HT1080 (cell line): ENCODE measurements at places on chromosomes 5 and 9.

DNA sequence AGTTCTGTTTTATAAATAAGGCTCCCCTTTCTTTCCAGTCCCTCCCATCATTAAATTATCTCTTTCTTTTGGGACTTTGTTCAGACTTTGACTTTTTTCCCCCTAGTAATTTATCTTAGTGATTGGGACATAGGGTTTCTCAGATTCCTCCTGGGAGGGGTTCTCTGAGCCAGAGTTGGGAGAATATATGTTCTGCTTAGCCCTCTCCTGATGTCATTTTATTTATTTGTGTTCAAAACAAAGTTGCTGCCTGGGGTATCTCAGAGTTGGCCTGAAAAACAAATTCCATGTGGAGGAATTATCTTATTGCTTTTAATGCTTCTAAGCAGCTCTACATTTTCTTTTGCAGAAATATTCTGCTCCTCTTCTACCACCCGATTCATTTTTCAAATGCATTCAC is 211.0 kb downstream of the PCSK5 start:
- DNase-seq, result no peak

GRCh38 chr5:148831590-148832565 is 5.5 kb downstream of the ADRB2 start:
- no peak for DNase-seq

DNA sequence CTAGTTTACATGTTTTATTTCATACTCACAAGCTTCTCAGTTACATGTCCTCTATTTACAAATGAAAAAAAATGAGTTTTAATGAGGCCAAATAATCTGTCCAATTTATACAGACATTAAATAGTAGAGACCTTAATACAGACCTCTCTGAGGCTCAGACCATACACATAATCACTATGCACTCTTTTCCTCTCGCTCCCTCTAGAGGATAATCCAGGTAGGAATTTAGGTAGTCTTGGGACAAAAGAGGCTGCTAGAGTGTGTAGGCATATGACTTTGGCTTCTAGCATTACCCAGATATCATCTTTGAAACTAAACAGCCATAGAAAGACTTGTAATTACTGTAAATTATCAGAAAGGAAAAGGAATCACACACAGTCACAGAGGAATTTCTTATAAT is 444.7 kb downstream of the HINT1 start:
- peak; percentile 63 for DNase-seq

- peak; percentile 1 for DNase-seq
Measured at GRCh38 chr5:63053019-63053638, 474.5 kb downstream of the LRRC70 start.

DNA sequence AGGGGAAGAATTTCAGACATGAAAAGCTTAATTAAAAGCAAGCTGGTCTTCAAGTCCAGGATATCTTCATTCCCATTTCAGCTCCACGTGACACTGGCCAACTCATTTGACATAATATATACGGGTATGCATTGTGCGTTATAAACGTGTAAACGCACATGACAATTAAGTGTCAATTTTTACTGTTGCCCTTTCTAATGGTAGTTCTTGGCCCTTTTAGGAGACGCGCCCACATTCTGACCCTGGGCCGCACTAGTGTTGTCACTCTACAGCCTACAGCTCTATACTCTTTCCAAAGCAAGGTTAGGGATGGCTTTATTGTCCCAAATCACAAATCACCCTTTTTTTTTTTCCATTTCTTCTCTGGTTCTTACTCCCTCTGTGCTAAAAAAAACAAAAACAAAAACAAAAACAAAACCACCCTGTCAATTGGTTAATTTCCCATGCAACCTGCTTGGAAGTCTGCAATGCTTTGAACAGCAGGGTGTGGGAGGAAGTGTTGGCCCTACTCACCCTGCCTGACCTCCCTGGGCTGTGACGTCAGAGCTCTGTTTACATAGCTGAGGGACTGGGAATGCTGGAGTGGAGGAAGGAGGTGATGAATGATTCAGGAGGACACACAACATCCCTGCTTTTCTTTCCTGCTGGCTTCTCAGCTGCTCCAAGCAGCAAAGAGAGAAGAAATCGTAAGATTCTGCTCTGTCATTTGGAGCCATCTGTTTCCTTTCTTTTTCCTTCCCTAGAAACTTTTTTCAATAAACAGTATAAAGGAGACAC is 19.3 kb downstream of the RFK start:
- peak; percentile 91 for DNase-seq

GRCh38 chr5:77952636-77953212 is 176.6 kb upstream of the TBCA start:
- DNase-seq, result peak; percentile 79

DNA sequence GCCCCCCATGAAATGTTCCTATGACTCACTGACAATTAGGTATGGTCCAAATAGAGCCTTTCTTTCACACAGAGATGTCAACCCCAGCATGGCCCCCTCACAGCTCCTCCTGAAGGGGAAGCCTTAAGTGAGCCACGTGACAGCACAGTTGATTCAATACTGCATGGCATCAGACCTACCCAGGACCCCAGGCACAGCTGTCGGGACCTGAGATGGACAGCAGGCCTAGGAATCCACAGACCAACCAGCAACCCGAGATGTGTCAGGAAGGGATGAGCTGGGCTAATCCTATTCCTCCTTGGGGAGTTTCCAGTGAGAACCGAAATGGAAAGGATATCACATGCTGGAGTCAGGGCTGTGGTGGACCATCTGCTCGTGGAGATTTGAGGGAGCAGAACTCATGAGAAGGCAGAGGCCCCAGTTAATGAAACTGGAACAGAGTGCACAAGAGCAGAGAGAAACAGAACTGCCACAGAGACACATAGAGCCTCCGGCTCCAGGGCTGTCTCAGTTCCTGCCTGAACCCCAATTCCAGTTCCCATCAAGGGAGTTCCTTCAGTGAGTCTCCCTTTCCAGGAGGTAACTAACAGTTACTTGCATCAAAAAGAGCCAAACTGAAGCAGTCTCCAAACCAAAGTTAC is 42.1 kb upstream of the SMIM23 start:
- peak; percentile 32 for DNase-seq

- DNase-seq, result peak; percentile 38
Measured at GRCh38 chr5:84383816-84384603, 670 bp downstream of the EDIL3 start.

GRCh38 chr9:76650692-76651091 is 113.5 kb upstream of the PCA3 start:
- DNase-seq, result no peak

- DNase-seq, result no peak
Measured at GRCh38 chr5:152314196-152314829, 90.8 kb downstream of the NMUR2 start.

- no peak for DNase-seq
Measured at GRCh38 chr9:136328622-136329041, 1.3 kb downstream of the GPSM1 start.

GRCh38 chr5:78771260-78772205 is 123.0 kb upstream of the LHFPL2 start:
- peak; percentile 7 for DNase-seq

GRCh38 chr5:6510132-6510531 is 61.5 kb downstream of the UBE2QL1 start:
- no peak for DNase-seq

DNA sequence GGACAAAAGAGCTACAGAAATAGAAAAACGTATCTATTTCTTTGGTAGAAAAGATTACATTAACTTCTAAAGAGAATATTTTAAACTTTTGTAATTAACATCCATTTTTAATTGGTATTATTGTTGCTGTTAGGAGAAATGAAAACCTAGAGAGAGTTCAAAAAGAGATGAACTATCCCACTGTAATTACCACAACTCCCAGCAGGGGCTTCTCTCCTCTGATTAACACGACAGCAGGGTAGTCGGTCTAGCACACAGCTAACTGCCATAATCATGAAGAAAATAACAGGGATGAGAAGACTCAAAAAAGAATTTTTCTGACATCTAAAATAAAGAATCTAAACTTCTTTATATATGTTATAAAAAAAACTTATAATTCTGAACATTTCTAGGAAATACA is 86.2 kb upstream of the CDH9 start:
- no peak for DNase-seq

DNA sequence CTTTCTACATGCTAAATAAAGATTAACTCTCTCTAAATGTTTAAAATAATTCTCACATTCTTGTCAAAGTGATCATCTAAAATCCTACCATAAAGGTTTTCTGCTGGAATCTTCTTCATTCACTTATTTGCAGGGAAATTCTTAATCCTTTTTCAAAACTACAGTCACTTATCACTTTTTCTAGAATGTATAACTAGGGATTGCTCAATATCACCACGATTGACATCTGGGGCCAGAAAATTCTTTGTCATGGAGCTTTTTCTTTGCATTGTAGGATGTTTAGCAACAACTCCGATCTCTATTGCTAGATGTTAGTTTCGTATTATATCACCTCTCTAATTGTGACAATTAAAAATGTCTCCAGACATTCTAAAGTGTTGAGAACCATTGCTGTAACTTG is 344.9 kb upstream of the PIK3R1 start:
- no peak for DNase-seq

- DNase-seq, result no peak
Measured at GRCh38 chr5:124739634-124740025, 6.8 kb downstream of the ZNF608 start.

DNA sequence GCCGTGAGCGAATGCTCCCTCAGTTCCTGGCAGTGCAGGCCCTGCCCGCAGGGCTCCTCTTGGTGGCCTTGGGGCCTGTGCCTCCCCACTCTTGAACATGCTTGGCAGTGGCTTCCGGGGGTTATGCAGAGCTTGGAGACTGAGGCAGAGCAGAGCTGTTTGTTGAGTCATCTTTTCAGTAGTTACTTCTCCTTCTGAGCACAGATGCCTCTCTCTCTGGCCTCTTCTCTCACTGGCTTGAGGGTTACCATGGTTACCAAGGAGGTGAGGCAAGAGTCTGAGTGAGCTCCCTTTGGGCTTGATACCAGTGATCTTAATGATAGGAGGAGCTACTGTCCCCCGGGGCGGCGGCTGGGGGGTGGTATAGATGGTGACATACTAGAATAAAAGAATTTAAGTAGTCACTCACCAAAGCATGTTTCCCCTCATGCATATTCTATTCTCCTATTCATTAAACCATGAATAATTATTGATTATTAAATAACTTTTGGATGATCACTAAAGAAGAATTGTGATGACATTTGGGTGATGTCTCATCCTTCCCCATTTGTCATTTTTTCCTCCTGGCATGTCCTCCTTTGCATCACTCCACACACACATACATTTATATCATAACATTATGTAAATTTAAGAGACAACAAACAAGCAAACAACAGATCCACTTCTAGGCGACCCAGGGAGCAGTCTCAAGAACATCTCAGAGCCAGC is 111.1 kb downstream of the ARHGAP26 start:
- DNase-seq, result peak; percentile 35

DNA sequence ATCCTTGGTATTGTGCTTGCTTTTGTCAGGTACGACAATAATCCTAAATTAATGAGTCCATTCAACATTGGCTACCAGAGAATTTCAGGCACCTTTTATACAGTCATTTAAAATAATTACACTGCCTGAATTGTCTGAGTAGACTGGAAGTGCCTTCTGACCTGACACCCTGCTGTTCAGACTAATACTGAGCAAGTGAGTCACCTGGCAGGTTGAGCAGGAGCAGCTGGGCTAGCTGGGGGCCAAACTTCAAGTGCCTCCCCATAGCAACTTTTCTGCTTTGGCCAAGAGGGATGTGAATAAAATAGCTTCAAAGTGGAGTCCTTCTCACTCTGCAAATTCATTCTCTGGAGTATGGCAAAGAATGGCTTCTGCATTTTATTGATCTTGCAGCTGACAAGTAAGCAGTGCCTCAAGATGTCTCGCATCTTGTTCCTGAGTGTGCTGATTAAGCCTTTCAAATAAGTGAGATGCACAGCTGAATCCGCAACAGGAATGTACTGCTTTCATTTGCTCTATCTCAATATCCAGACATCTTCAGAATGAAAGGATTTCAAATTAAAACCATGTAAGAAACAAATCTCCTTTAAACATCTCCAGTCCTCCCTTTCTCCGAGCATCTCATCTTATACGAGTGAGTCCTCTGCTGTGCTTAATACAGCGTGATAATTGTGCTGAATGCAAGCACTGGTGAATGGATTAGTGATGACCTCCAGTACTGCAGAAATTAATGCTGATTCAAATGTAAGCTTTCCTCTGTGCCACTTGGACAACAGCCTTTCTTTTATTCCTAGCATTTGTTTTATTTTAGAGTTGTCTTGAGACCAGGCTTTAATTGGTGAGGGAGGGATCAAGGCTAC is 271.2 kb downstream of the EDIL3 start:
- DNase-seq, result peak; percentile 23
